AML-193 (cell line): ENCODE measurements at places on chromosomes 13 and 19.

GRCh38 chr13:112859817-112860190 is 109.2 kb upstream of the MCF2L start:
- no peak for DNase-seq

GRCh38 chr13:43019811-43020210 is 3.6 kb upstream of the DNAJC15 start:
- no peak for DNase-seq

GRCh38 chr19:48290771-48291488 is 21.0 kb downstream of the ZNF114 start:
- DNase-seq, result peak; percentile 43

- DNase-seq, result no peak
Measured at GRCh38 chr19:51226067-51226466, 1.2 kb downstream of the CD33 start.

GRCh38 chr13:51647067-51647466 is 62.8 kb downstream of the WDFY2 start:
- no peak for DNase-seq

DNA sequence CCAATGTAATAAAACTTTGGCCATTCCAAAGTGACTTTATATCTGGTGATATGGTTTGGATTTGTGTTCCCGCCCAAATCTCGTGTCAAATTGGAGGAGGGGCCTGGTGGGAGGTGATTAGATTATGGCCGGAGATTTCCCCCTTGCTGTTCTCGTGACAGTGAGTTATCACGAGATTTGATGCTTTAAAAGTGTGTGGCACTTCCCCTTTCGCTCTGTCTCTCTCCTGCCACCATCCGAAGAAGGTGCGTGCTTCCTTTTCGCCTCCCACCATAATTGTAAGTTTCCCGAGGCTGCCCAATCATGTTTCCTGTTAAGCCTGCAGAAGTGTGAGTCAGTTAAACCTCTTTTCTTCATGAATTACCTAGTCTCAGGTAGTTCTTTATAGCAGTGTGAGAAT is 9.3 kb upstream of the NALCN start:
- no peak for DNase-seq
